Left renal cortex interstitium (tissue), 4 donors: ENCODE measurements at places on chromosomes 3 and 15. TPM values are rescaled to one million over a fixed set of nuclear protein-coding genes. Genes with fewer than 3 reads are reported as not detected.

- DNase-seq: no peak
These were observed 122.0 kb downstream of the TFDP2 start for GRCh38 chr3:142027300-142027699.

DNA sequence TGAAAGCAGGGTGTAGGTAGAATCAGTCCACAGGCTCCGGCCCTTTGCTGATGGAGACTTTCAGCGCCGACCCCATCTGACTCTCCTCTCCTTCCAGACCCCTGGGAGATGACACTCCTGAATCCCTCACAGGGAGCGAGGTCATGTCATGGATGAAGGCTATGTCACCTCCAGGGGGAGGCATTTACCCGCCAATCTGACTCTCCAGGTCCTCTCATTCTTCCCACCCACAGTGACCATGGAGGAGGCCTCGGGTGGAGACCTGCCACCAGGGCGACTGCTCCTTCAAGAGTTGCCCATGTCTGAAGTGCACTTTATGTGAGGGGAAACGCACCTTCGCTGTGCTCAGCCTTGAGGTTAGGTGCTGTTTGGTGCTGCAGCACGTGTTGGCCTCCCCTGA lies 112.7 kb downstream of the KLF13 start:
- DNase-seq: no peak

CAPN3 gene
- 26.3 TPM for polyA plus RNA-seq

DNA sequence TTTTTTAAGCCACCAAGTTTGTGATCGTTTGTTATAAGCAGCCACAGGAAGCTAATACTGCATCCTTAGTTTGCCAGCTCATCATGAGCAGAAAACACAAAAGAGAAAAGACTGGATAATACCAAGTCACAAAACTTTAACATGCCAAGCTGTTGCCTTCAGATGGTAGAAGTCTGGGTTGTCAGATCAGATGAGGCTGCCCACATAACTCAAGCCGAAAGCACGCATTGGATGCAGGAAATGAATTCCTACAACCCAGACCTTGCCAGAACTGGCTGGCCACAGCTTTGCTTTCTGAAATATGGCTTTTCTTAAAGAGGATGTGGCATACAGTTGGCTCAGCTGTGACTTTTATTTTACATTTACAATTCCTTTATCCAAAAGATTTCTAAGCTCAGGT lies 118.3 kb upstream of the NEO1 start:
- no peak for DNase-seq

GRCh38 chr15:93020976-93021772 lies 67.8 kb downstream of the RGMA start:
- no peak for DNase-seq

- no peak for DNase-seq
These were observed 339.1 kb downstream of the MECOM start for GRCh38 chr3:169324452-169324785.

P2RY1 gene
- polyA plus RNA-seq: 2.6 TPM

GRCh38 chr3:153443961-153444360 lies 281.9 kb downstream of the RAP2B start:
- DNase-seq: no peak

BOC gene
- polyA plus RNA-seq: 38.1 TPM

- DNase-seq: no peak
These were observed 87.5 kb downstream of the ATP2B2 start for GRCh38 chr3:10417847-10418246.

DNA sequence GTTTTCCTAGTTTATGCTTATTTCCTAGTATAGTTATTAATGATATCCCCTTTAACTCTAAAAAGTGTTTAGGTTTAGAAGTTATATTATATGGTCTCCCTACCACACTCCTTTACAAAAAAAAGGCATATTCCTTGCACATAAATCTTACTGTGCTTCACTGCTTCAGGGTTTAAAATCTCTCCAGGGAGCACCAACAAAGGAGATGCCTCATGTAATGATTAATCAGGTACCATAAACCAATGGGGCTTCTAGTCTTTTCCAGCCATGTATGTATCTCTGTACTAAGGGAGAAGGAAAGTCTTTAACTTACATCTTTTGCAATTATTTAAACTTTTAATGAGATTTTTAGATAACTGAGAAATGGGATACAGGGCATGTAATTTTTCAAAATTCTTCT lies 91.5 kb upstream of the RBMS3 start:
- DNase-seq: no peak

MUC20 gene
- 44.4 TPM for polyA plus RNA-seq

- no peak for DNase-seq
These were observed 43.5 kb upstream of the ETV5 start for GRCh38 chr3:186152361-186152798.

DNA sequence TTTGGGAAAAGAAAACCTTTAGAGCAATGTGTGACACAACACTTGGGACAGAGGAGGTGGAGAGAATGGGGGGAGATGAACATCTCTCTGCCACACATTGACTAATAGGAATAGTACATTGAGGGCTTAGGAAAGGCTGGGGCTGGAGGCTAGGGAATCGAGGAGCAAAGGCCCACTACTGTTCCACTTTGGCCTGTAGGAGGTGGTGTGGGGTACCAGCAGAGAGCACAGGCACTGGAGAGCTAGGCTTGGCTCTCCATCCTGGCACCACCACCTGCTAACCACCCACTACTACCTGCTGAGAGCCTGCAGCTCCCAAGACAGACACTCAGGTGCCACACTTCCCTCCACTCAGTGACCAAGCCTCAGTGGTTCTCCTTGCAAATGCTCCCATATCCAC lies 19.4 kb downstream of the CCDC32 start:
- DNase-seq: no peak

TEX55 gene
- 0.08 TPM for polyA plus RNA-seq

CYP1A1 gene
- polyA plus RNA-seq: not detected

NRROS gene
- 3.4 TPM for polyA plus RNA-seq
